ENCODE measurements at places on chromosomes 2 and 18.

- no peak for DNase-seq
Observed at GRCh38 chr2:37324786-37325624, at the start of gene PRKD3. Gene PRKD3, minus strand, starts transcription at chr2:37324833. Its CDS starts 8,309 bp downstream, at chr2:37316524.

DNA sequence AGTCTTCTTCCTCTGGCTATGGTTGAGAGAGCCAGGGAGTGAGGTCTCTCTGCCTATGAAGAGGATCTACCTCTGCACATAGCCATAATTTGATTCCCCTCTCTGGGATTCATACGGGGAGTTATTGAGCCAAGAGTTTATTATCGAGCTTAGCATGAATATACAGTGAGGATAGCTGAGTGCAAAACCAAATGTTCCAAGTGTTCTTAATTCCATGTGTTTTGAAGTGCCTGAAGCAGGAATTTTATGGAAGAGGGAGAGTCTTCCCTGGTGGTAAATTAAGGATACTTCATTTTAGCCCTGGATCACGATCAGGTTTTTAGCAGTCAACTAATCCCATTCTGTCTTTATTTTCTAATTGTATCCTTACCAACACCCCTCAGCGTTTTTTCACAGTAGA is 270.6 kb downstream of the C1D start:
- no peak for DNase-seq

GRCh38 chr2:24763843-24764242 is 29.3 kb downstream of the PTRHD1 start:
- DNase-seq, result no peak

- DNase-seq, result no peak
Observed at GRCh38 chr2:142175813-142176338, 45.1 kb upstream of the LRP1B start.

All from NCI-H2029 treated with DMSO at 0.1 percent for 48 hours (cell line).